ENCODE measurements at places on chromosomes 3 and 15.

DNA sequence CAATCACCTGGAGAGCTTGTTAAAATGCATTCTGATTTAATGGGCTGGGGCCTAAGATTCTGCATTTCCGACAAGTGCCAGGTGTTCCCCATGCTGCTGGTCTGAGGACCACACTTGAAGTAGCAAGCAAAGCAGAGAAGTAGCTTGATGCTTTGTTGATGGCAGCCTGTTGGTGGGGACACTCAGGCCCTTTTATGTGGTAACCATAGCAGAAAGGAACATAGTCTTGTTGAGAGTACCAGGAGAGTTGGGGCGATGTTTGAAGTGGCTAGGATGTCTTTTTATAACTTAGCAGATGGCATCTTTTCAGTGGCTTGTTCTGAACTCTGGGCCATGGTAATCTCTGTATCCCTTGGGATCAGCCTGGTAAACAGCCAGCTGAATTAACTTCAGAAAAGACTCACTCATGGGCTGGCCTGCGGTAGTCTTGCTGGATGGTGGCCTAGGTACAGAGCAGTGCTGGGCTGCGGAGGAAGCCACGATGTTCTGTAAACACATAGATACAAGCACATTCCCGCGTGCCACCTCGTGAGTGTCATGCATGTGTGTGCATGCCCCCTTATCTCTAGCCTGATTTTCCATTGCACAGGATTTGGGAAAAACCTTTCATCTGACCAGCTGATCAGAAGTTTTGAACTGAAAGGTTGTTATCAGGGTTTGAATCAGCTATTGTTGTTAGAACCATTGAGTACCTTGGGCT lies 292.4 kb upstream of the LRRFIP2 start:
- DNase-seq = no peak

DNA sequence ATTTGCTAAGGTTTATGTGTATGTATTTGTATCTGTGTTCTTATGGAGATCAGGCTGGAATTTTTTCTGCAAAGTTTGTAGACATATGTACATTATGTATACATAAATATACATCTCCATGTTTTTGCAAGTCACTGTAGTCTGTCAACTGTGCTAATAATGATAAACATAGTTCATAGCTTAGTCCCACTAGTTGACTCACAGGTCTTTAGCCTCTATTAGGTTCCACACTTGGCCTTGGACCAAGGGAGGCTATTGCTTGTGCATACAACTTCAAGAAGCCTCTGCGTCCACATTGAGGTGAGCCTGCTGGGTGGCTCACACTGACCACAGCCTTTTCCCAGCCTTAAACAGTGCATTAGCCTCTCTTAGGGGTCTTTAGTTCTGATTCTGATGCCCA lies 243.8 kb upstream of the PEX5L start:
- DNase-seq = no peak

DNA sequence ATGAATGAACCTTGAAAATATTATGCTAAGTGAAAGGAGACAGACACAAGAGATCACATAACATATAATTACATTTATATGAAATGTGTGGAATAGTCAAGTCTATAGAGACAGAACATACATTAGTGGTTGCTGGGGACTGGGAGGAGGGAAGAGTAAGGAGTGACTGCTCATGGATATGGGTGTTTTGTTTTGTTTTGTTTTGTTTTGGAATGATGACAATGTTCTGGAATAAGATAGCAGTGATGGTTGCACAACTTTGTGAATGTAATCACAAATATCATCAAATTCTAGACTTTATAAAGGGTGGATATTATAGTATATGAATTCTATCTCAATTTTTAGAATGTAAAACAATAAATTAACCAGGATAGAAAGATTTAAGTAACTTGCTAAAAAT lies 57.4 kb upstream of the PHLDB2 start:
- no peak for DNase-seq

DNA sequence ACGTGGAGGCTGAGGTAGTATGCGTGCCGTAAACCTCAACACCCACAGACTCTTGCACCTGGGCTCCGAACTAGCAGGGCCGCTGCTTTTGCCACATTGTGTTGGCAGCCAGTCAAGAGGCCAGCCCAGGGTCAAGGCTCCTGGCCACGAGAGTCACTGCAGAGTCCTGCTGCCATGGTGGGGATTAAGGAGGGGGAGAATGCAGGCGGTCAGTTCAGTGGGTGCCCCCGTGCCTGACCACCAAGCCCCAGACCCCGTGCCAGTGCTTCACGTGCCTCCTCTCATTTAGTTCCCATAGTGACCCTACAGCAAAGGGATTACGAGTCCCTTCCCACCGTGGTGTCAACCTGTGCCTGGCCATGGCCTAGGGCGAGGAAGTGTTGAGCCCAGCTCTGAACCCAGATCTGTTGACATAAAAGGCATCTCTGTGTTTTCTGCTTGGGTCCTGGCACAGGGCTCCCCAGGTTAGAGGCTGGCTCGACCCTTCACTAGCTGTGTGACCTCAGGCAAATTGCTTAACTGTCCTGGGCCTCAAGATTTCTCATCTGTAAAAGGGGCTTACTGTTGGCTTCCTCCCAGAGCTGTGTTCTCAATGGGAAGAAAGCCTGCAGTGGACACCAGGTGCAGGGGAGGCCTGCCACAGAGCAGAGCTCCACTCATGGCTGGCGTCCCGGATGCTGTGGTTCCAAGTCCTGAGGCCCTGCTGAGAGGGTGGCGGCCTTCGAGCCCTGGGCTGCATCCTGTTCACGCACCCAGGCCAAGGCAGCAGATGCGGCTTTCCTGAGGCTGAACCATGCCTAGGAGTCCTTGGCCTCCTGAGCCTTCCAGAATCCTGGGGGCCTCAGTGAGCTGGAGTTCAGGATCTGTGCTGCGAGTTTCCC lies 32.8 kb downstream of the FBLN2 start:
- no peak for DNase-seq

GRCh38 chr3:122004107-122004506 lies 17.9 kb downstream of the ILDR1 start:
- no peak for DNase-seq

GRCh38 chr3:116260491-116260890 lies 184.8 kb downstream of the LSAMP start:
- DNase-seq = no peak

DNA sequence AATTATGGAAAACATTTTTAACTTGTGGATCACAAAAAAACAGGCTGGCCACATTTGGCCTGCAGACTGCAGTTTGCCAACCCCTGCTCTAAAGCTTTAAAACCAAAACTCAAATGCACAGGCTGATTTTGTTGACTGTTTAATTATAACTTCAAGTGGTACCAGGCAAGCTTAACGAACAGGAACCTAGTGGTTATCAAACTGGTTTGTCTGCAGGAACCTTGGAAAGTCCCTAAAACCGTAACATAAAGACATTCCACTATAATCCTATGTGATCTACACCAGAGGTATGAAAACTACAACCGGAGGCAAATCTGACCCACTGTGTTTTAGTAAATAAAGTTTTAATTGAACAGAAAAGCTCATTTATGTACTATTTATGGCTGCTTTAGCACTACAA lies 52.4 kb downstream of the TBL1XR1 start:
- DNase-seq = no peak

DNA sequence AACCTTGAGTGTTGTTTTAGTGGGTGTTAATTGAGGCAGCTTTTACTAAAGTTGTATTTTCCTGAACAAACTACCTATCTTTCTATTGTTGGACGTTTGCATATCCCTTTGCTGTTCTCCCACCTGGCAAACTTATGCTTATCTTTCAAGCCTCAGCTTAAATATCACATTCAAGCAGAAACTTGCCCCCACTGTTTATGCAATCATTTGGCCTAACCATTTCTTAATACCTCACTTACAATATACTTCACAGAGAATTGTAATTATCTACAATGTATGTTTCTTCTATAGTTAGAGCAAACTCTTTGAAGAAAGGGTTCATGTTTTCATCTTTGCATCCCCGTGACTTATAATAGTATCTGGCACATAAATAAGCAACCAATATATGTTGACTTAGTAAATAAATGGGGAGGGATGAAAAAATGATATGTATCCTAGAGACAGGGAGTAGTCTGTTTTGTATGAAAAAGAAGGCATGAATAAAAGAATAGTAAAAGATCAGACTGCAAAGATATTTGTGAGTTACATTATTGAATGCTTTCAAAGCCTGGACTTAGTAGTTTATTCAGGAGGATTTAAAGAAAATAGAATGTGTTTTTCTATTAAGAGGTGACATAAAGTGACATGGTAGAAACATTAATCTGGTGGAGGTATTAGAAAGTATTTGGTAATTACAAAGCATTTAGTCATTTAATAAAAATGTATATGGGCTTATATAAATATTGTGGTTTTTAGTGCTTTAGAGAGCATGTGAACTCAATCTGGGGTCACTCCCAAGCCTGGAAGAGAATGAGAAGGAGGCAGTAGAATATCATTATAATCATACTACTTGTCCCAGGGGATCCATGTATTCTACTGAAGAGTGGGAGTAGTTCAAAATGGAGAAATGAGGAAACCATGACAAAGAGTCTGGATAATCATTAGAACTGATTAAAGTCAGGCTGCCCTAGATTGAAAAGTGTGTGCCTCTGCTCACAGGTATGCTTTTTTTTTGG lies 60.0 kb upstream of the DCBLD2 start:
- no peak for DNase-seq

DNA sequence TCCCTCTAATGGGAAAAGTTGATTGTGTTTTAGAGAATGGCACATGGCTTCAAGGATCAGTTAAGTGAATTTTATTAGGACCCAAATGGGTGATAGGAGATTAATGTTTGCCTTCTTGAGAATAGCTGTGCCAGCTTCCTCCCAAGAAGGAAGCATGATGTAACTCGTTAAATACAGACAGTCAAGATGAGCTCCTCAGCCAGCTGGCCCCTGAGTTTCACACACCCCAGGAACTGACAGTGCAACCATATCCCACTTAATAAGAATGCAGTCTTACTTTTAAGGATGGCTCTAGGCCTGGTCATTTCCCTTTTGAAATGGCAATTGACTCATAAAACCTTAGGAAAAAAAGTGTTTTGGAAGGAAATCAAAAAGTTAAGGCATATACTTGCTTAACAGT lies 472.8 kb upstream of the KCNMB2 start:
- no peak for DNase-seq

DNA sequence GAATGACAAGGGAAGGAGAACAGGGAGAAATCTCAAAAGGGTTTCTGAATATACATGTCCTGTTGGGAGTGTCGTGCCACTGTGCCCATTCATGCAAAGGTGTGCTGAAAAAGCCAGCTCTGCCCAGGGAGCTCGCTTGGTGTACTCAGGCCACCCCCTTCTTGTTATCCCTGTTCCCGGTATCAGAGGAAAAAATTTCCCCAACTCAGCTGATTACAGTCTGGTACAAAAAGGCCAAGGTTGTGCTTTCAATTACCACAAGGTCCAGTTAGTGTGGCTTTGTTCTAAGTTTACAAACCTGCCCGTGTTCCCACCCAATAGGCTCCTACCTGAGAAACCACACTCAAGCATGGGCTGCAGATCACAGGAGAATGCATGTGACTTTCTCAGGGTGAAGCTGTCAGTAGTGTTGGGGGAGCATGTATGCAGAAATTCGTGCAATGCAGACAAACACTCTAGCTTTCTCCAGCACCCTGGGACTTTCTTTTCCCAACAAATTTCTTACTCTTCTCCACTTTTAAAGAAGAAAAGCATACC lies 648.5 kb downstream of the NR2F2 start:
- no peak for DNase-seq

DNA sequence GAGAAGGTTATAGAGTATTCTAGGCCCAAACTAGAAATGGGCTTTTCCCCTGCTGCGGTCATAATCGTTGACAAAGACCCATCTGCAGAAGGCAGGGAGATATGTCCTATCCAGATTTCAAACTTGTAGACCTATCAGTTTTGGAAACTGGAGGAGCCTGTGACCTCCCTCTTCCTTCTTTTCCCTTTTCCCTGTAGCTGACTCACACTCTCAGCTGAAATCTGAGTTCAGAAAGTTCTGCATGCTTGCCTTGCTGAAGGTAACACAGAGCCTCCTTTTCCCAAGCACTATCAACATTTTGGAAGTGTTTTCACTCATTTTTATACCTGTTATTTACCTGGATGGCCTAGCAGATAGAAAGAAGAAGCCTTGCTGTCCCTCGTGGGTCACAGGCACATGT lies 59.1 kb upstream of the PSMD6 start:
- DNase-seq = no peak

DNA sequence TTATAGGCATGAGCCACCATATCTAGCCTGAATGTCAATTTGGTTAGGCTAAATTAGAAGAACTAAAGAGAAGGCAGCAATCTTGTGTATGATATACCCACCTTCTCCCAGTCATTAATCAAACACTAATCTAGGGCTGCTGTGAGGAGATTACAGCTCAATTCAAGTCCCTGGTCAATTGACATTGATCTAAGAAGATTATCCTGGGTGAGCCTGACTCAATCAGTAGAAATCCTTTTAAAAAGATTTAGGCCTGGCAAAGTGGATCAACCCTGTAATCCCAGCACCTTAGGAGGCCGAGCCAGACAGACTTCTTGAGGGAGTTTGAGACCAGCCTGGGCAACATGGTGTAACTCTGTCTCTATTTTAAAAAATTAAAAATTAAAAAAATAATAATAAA lies 2.5 kb upstream of the DNAH12 start:
- DNase-seq = no peak

DNA sequence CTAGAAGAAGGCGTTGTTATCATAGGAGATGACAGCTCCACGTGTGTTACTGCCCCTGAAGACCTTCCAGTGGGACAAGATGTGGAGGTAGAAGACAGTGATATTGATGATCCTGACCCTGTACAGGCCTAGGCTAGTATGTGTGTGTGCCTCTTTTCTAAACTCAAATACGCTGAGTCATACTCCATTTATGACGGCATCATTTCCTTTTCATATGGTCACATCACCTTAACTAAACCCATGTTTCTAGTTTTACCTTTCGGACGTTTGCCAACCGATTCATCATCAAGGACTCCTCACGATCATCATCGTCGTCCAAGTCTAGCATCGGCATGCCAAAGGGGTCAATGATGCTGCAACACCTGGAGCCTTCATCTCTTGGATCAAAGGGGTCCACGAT lies 149.0 kb downstream of the CBLB start:
- no peak for DNase-seq

Data from umbilical cord (tissue), 2 donors.